ENCODE measurements at places on chromosomes 2 and 18. TPM values are rescaled to one million over a fixed set of nuclear protein-coding genes. Genes with fewer than 3 reads are reported as not detected.

DNA sequence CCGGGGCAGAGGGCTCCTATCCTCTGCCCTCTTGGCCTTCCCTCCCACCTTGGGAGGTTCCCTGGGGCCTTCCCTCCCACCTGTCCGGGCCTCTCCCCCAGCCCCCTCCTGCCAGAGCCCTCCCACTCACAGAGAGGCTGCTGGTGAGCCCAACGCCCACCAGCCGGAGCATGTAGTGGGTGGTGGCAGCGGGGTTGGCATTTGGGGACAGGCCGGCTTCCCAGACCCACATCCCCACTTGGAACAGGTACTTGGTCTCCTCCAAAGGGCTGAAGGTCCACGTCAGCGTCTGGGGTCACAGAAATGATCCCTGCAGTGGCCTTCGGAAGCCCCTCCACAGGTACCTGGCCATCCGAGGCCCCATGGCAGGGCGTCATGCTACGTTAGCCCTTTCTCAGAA is 19.3 kb downstream of the CFAP65 start:
- no peak for DNase-seq

- DNase-seq: no peak
Observed at GRCh38 chr2:95350368-95350767, 52.1 kb upstream of the FAHD2A start.

The CXCR1 gene
- total RNA-seq: 1.3 TPM

GRCh38 chr18:24567199-24567598 is 106.8 kb downstream of the HRH4 start:
- no peak for DNase-seq

GRCh38 chr18:29271501-29271900 is 1094.6 kb upstream of the CDH2 start:
- DNase-seq: no peak

Data from esophagus squamous epithelium (tissue), 5 donors.